ENCODE measurements at places on chromosomes 1 and 21. TPM values are rescaled to one million over a fixed set of nuclear protein-coding genes. Genes with fewer than 3 reads are reported as not detected.

HMCN1 gene
- total RNA-seq = 18.4 TPM

CTH gene
- 5.3 TPM for total RNA-seq

STYXL2 gene
- not detected for total RNA-seq

MYBPHL gene
- total RNA-seq = not detected

DNA sequence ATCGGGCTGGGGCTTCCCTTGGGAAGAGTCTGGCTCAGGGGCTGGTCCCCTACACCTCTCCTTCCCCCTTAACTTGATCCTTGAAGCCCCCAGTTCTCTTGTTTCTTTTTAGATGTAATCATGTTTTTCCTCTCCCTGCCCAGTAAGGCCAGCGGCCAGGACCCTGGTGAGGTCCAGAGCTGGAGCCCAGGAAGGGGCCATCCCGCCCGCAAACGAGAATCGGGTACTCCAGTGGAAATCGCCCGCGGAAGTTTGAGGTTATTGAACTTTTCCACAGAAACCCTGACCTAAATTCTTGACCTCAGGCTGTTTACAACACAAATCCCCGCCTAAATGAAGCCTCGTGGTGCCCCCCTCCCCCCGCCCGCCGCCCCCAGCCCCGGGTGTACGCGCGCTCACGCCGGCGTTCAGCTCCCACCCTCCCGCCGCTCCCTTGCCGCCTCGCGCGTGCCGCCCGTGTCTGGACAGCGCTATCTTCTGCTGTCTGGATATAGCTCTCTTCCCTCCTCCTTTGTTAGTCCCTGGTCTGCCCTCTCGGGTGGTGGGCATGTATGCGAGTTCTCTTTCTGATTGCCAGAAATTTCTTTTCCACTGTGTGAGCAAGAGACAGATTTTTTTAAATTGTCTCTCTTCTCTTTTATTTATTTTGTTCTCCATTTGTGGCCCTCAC, 165.9 kb upstream of the CACNA1E start:
- H3K27me3 ChIP-seq = peaks cover 3% of the 10 kb centered on the region
- peak overlapping the region; percentile 8 for H3K4me3 ChIP-seq
- H3K36me3 ChIP-seq = no peaks in the 10 kb centered on the region
- no peaks in the 10 kb centered on the region for H3K4me1 ChIP-seq
- no peak for DNase-seq

- H3K4me3 ChIP-seq = no peak overlapping the region
- H3K27me3 ChIP-seq = peaks cover 21% of the 10 kb centered on the region
- no peak overlapping the region for H3K27ac ChIP-seq
- H3K36me3 ChIP-seq = no peaks in the 10 kb centered on the region
- DNase-seq = no peak
These were observed 21.7 kb upstream of the PEX10 start for GRCh38 chr1:2433936-2434655.

DNA sequence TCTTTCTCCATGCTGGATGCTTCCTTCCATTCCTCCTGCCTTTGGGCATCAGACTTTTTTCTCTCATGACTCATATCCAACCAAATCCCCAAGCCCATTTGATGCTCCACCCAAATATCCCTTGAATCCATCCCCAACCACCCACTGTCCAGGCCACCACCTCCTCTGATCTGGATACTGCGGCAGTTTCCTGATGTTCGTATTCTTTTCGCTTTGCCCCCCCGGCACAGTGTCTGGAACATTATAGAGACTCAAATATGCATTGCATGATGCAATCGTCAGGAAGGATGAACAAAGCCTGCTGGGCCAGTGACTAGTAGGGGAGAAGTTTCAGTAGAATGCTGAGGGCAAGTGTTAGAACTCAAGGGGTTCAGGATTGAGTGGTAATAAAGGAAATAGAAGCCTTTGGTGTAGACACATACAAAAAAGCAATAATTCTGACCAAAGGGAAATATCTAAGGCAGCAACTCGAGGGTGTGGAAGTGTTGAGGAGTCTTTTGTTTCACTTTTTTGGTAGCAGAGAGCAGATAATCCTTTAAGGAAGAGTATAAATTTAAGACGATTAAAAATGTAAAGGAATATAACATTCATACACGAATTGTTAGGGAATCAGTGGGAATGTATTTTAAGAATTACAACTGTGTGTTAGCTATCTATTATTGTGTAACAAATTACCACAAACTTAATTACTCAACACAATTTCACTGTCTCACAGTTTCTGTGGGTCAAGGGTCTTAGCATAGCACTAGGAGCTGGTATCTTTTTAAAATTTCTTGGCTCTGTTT, 7.5 kb downstream of the S100A11 start:
- H3K36me3 ChIP-seq = no peaks in the 10 kb centered on the region
- DNase-seq = no peak
- H3K4me1 ChIP-seq = no peaks in the 10 kb centered on the region
- H3K27ac ChIP-seq = no peak overlapping the region
- H3K4me3 ChIP-seq = no peak overlapping the region

DNA sequence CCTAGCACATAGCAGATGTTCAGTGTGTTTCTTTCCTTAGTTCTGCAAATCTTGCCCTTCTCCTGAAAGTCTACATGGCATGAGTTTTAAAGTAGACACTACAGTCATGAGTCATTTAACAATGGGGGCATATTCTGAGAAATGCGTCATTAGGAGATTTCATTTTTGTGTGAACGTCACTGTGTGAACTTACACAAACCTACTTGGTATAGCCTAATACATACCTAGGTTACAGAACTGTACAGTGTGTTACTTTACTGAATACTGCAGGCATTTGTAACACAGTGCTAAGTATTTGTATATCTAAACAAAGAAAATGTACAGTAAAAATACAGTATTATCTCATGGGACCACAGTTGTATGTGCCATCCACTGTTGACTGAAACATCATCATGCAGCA, 10.0 kb downstream of the TTF2 start:
- no peak overlapping the region for H3K27ac ChIP-seq
- H3K27me3 ChIP-seq = no peaks in the 10 kb centered on the region
- H3K36me3 ChIP-seq = no peaks in the 10 kb centered on the region
- H3K4me1 ChIP-seq = no peaks in the 10 kb centered on the region
- no peak for DNase-seq

DNA sequence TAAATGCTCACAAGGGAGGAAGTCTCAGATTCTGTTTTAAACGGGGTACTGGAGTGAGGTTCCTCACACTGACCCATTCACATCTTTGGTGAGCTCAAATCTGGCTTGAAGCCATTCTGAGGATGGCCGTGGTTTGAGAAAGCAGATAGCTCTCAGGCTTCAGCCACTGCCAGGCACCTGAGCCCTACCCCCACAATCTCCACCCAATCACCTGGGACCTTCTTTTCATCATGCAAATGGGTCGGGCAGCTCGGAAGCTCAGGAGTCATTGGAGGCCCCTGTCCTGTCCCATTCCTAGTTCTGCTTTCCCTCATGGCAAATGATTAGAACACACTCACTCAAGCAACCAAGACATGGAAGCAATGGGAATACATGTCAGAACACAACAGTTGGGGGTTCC, 141.4 kb upstream of the ETS2 start:
- H3K36me3 ChIP-seq = no peaks in the 10 kb centered on the region
- H3K27me3 ChIP-seq = peaks cover 3% of the 10 kb centered on the region
- no peak overlapping the region for H3K27ac ChIP-seq
- DNase-seq = no peak
- H3K4me3 ChIP-seq = no peak overlapping the region
- no peaks in the 10 kb centered on the region for H3K4me1 ChIP-seq

- H3K27ac ChIP-seq = peak within 1 kb of the TSS; percentile 83
- peaks cover 5% of the 10 kb centered on the region for H3K4me1 ChIP-seq
- peak within 1 kb of the TSS; percentile 76 for H3K4me3 ChIP-seq
- no peaks in the 10 kb centered on the region for H3K36me3 ChIP-seq
- H3K27me3 ChIP-seq = no peaks in the 10 kb centered on the region
- peak; percentile 43 for DNase-seq
These were observed at the start of gene NAV1 for GRCh38 chr1:201538612-201539551. NAV1 (plus strand) TSS chr1:201539127; CDS start chr1:201622885, 83,758 bp downstream.

- no peak for DNase-seq
- no peaks in the 10 kb centered on the region for H3K27me3 ChIP-seq
- no peaks in the 10 kb centered on the region for H3K36me3 ChIP-seq
- H3K27ac ChIP-seq = no peak overlapping the region
- H3K4me1 ChIP-seq = no peaks in the 10 kb centered on the region
These were observed 10.0 kb upstream of the MCOLN3 start for GRCh38 chr1:85058311-85058710.

DNA sequence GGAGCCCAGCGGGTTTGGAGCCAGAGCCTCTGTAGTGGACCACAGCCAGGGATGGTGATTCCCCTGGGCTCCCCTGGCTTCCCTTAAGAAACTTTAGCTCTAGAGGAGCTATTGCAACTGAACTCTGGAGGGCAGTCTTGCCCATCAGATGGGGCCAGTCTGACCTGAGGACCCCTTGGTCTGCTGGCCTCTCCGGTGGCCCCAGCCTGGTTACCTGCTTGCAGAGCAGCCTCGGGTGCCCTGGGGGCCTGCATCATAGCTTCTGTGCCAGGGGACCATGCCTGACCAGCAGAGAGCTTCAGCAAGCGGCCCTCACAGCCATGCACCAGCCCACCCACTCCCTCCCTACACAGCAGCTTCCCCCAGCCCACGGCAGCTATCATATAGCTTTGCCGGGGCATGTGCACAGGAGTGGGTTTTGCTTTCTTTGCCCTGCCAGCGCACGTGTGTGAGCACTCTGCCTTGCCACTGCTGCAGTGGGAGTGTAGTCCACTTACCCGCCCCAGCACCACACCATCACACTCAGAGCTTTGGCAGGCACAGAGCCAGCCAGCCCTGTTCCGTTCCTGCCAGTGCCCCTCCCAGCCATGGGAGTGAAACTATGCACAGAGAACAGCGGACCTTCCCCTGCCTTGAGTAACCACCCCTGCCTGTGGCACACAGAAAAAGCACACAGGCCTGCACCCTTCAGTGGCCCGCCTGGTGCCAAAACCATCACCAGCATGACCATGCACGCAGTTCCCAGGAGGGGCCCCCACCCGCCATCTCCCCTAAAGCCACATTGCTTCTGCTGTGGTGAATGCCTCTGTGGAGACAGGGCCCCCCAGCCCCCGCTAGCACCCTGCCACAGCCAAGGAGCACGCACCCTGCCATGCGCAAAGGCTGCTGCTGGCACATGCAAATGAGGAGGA, 442.9 kb upstream of the NEGR1 start:
- no peaks in the 10 kb centered on the region for H3K4me1 ChIP-seq
- H3K4me3 ChIP-seq = no peak overlapping the region
- no peak overlapping the region for H3K27ac ChIP-seq
- DNase-seq = no peak
- no peaks in the 10 kb centered on the region for H3K27me3 ChIP-seq
- H3K36me3 ChIP-seq = no peaks in the 10 kb centered on the region

- H3K4me3 ChIP-seq = no peak overlapping the region
- H3K36me3 ChIP-seq = no peaks in the 10 kb centered on the region
- no peak for DNase-seq
These were observed 220.3 kb upstream of the FGGY start for GRCh38 chr1:59076612-59077011.

- no peaks in the 10 kb centered on the region for H3K36me3 ChIP-seq
- H3K27me3 ChIP-seq = no peaks in the 10 kb centered on the region
- H3K4me1 ChIP-seq = no peaks in the 10 kb centered on the region
- no peak for DNase-seq
- no peak overlapping the region for H3K4me3 ChIP-seq
These were observed 5.8 kb upstream of the PTPN7 start for GRCh38 chr1:202165942-202166843.

DNA sequence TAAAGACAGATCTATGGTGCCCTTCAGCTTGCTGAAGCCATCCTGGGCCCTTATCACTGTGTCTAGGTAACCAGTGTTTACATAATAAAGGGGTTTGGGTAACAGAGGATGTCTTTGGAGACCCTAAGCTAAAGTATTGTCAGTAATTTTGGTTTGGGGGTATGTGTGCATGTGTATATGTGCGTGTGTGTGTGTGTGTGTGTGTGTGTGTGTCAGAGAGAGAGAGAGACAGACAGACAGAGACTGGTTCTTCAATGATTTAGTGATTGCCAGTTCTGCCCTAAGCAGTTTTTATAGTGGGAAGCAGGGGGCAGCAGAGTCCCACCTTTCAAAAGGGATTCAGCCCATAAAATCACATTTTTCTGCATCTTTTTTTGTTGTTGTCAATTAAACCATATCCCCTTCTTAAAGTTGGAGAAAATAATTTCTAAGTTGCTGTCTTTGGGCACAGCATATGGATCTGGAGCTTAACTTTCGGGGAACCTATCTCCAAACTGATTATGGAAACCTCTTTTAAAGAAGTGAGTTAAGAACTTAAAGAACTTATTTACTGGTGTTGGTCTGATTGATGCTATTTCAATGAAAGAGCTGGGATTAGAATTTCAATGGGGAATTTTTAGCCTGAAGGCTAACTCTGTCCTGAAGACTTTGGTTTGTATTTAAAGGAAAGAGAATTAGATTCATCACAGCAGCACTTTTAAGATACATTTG, 51.1 kb downstream of the ZNF326 start:
- H3K4me1 ChIP-seq = no peaks in the 10 kb centered on the region
- no peaks in the 10 kb centered on the region for H3K27me3 ChIP-seq
- no peak for DNase-seq

GRCh38 chr1:35210321-35211119, 17.6 kb upstream of the SFPQ start:
- H3K4me3 ChIP-seq = peak overlapping the region; percentile 13
- no peaks in the 10 kb centered on the region for H3K27me3 ChIP-seq
- no peak for DNase-seq
- no peaks in the 10 kb centered on the region for H3K36me3 ChIP-seq
- no peaks in the 10 kb centered on the region for H3K4me1 ChIP-seq
- no peak overlapping the region for H3K27ac ChIP-seq

DNA sequence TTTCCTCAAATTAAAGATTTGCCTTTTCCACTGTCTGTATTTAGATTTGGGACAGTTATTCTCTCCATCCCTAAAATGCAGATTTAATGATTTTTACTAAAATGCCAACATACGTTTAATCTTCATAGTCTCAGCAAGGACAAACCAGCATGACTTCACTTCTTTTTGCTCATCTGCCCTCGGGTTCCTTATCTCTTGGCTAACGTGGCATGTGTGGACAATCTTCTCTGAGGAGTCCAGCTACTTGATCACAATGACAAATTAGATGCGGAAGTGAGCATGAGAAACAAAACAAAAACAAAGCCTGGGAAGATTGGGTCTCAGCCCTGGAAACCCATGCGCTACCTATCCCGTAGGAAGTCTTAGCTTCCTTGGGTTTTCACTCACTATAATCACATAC, 1.0 kb downstream of the MRAP start:
- no peaks in the 10 kb centered on the region for H3K27me3 ChIP-seq
- H3K36me3 ChIP-seq = no peaks in the 10 kb centered on the region
- no peak overlapping the region for H3K4me3 ChIP-seq
- H3K4me1 ChIP-seq = no peaks in the 10 kb centered on the region
- no peak for DNase-seq
- no peak overlapping the region for H3K27ac ChIP-seq

DNA sequence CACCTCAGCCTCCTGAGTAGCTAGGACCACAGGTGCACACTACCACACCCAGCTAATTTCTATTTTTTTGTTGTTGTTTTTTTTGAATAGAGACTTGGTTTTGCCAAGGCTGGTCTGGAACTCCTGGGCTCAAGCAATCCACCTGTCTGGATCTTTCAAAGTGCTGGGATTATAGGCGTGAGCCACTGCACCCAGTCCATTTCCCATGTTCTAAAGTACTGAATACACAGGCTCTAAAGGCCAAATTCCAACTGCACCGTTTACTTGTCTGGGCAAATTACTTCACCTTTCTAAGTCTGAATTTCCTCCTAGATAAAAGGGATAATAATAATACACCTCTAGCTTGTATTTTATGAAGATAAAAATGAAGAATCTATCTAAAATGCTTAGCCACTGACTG, 39.6 kb downstream of the FRRS1 start:
- no peaks in the 10 kb centered on the region for H3K27me3 ChIP-seq
- H3K27ac ChIP-seq = no peak overlapping the region

GRCh38 chr1:192153276-192153675, 5.0 kb upstream of the RGS18 start:
- no peaks in the 10 kb centered on the region for H3K36me3 ChIP-seq
- no peaks in the 10 kb centered on the region for H3K27me3 ChIP-seq
- H3K4me3 ChIP-seq = no peak overlapping the region
- H3K4me1 ChIP-seq = no peaks in the 10 kb centered on the region
- no peak for DNase-seq
- H3K27ac ChIP-seq = no peak overlapping the region

Measured in breast epithelium (tissue), 4 donors.